ENCODE measurements at places on chromosomes 5 and 9. TPM values are rescaled to one million over a fixed set of nuclear protein-coding genes. Genes with fewer than 3 reads are reported as not detected.
A peak's percentile ranks its signal among the peaks of the same experiment; 100 is the strongest.

GRCh38 chr9:127347831-127348776 lies 48.9 kb upstream of the SLC2A8 start:
- no peak for DNase-seq
- H3K27ac ChIP-seq = no peak overlapping the region
- H3K4me3 ChIP-seq = no peak overlapping the region
- no peaks in the 10 kb centered on the region for H3K27me3 ChIP-seq
- H3K4me1 ChIP-seq = no peaks in the 10 kb centered on the region

DNA sequence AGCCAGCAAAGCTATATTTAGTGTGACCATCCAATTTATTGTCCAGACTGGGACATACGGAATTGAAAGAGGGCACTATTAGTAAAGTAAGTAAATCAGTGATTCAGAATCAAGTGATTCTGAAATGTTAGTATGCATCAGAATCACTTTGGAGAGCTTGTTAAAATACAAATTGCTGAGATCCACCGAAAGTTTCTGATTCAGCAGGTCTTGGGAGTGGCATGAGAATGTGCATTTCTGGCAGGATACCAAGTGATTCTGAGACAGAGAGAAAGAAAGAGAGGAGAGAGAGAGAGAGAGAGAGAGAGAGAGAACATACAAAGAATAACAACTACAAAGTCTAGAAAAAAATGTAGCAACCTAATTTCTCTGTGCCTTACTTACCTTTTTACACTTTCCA lies 65.4 kb upstream of the ASTN2 start:
- H3K27me3 ChIP-seq = no peaks in the 10 kb centered on the region
- H3K4me1 ChIP-seq = no peaks in the 10 kb centered on the region
- DNase-seq = no peak
- no peak overlapping the region for H3K27ac ChIP-seq

DNA sequence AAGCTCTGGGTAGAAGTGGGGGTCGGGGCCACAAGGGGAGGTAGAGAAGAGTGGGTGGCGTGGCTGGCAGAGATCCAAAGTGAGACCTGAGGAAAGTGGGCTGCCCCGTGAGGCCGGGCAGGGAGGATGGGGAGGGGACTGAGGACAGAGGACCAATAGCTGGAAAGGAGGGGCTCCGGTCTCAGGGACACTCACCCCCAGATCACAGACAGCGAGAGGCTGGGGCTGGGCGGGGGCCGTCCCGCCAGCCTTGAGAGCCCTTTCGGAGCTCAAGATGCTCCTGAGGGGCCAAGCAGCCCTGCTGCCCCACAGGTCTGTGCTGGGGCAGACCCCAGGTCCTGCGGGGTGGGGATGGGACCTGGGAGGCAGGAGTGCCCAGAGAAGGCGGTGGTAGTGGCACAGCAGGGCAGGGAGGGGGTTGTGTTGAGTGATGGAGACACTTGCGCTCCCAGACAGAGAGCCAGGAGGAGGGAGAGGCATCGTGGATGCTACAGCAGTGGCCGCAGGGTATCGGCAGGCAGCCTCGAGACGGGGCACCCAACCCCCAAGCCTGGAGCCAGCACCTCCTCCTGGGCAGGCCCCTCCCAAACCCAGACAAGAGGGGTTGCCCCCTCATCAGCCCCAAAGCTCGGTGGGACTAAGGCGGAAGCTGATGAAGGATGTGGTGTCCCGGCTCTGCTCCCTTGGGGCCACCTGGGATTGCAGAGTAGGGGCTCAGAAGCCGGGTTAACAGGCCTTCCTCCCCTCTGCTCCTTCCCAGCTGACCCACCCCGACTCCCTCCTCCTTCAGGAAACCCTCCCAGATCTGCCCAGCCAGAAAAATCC lies 3.4 kb downstream of the SARDH start:
- H3K36me3 ChIP-seq = no peaks in the 10 kb centered on the region
- no peaks in the 10 kb centered on the region for H3K27me3 ChIP-seq
- DNase-seq = no peak
- no peak overlapping the region for H3K27ac ChIP-seq
- no peak overlapping the region for H3K4me3 ChIP-seq
- H3K4me1 ChIP-seq = peaks cover 14% of the 10 kb centered on the region

- H3K4me1 ChIP-seq = no peaks in the 10 kb centered on the region
- no peak for DNase-seq
- no peak overlapping the region for H3K27ac ChIP-seq
- H3K4me3 ChIP-seq = no peak overlapping the region
- H3K27me3 ChIP-seq = no peaks in the 10 kb centered on the region
Measured at GRCh38 chr9:82716821-82717220, 346.1 kb downstream of the RASEF start.

GRCh38 chr5:73908846-73909245 lies 282.9 kb downstream of the ARHGEF28 start:
- no peak overlapping the region for H3K4me3 ChIP-seq
- no peaks in the 10 kb centered on the region for H3K36me3 ChIP-seq
- H3K27me3 ChIP-seq = no peaks in the 10 kb centered on the region
- no peak overlapping the region for H3K27ac ChIP-seq
- DNase-seq = no peak
- peaks cover 3% of the 10 kb centered on the region for H3K4me1 ChIP-seq

GRCh38 chr5:72503888-72504491 lies 3.2 kb downstream of the ZNF366 start:
- no peak overlapping the region for H3K27ac ChIP-seq
- H3K36me3 ChIP-seq = no peaks in the 10 kb centered on the region
- no peak for DNase-seq
- no peak overlapping the region for H3K4me3 ChIP-seq
- H3K4me1 ChIP-seq = no peaks in the 10 kb centered on the region
- peaks cover 5% of the 10 kb centered on the region for H3K27me3 ChIP-seq

- H3K4me3 ChIP-seq = no peak overlapping the region
Measured at GRCh38 chr9:104412238-104412637, 91.8 kb upstream of the OR13F1 start.

DNA sequence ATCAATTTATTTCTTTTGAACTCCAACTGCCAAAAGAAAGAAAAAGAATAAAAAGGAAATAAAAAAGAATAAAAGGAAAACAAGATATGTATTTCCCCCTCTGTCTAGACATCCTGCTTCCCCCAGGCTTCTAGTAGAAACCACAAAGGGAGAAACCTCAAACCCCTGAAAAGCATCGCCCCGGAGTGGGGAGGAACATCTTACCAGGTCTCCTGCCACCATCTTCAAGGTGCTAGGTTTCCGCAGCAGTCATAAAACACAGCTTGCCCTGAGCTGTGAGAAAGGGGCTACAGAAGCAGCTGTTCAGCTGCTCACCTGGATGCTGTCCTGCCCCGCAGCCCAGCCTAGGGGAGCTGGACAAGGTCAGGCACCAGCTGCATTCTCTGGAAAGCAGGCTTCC lies 487.7 kb downstream of the GADD45G start:
- no peaks in the 10 kb centered on the region for H3K27me3 ChIP-seq
- DNase-seq = no peak
- H3K4me3 ChIP-seq = no peak overlapping the region
- no peak overlapping the region for H3K27ac ChIP-seq
- no peaks in the 10 kb centered on the region for H3K36me3 ChIP-seq

GRCh38 chr9:82930116-82930515 lies 132.8 kb downstream of the RASEF start:
- H3K27ac ChIP-seq = no peak overlapping the region
- no peak for DNase-seq
- no peaks in the 10 kb centered on the region for H3K36me3 ChIP-seq
- H3K4me3 ChIP-seq = no peak overlapping the region
- no peaks in the 10 kb centered on the region for H3K27me3 ChIP-seq
- no peaks in the 10 kb centered on the region for H3K4me1 ChIP-seq

DNA sequence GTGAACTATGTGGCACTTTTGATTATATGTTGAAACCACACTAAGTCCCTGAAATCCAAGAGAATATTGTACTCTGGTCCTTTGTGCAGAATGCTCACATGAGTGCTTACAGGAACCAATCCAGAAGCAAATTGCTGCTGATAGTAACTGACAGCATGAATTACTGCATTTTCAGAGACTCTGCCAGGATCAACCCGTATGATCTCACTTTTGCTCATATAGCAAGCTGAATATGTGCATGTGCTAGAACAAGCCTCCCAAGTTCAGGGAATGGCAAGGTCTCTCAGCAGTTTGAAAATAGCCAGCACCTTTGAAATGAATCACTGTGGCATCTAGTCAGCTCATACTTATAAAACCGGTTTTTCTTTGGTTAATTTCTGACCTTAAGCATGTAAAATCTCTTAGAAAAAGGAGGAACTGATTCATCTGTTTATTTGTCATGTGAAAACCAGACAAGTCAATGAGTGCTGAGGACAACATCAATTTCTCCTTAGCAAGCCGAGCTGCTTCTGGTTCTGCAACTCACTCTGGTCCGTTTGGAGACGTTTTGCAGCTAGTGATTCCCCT lies 215.7 kb upstream of the ELL2 start:
- no peaks in the 10 kb centered on the region for H3K36me3 ChIP-seq
- H3K4me3 ChIP-seq = no peak overlapping the region
- DNase-seq = no peak
- H3K4me1 ChIP-seq = no peaks in the 10 kb centered on the region
- peaks cover 4% of the 10 kb centered on the region for H3K27me3 ChIP-seq
- H3K27ac ChIP-seq = no peak overlapping the region

DNA sequence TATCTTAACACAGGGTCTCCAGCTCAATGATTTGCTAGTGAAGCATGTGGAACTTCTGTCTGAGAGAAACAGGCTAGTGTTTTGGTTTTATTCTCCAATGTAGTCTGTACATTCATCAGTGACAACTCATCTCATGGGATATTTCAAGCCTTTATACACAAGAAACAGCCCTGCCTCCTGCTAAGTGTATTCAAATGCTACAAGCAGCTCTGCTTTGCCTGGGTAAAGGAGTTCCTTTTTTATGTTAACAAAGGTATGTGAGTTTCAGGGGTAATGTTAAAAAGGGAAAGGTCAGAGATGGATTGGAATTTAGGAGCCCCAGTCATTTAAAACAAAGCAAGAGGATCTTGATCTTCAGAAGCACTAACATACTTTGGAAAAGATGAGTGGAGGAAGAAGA lies 498.7 kb downstream of the ISL1 start:
- H3K4me1 ChIP-seq = no peaks in the 10 kb centered on the region
- H3K27me3 ChIP-seq = no peaks in the 10 kb centered on the region
- no peak overlapping the region for H3K4me3 ChIP-seq
- no peaks in the 10 kb centered on the region for H3K36me3 ChIP-seq
- no peak for DNase-seq

DNA sequence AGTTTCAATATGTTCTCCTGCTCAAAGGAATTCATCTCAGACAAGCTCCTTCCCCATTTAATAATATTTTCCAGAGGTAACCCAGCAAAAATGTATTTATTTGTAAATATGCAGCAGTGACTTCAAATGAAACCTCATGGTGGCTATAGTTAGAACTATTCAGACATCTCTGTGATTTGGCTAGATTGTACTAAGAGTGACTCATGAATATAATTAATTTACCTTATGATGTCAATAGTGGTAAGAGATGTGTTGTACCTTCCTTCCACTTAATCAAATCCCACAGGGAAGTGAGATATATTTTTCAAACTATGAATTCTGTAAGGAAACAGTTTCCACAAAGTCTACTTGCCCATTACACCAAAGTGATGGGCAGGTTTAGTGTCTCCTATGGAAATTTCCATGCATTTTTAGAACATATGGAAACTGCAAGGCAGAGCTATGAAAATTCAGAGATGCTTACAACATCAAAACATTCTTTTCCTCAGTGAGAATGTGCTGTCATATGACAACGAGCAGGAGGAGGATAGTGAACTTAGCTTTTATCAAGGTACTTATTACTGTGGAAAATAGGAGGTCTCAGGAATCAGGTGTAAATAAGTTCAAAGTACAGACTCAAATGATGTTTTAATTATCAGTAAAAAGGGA lies 34.0 kb upstream of the SPDL1 start:
- H3K4me1 ChIP-seq = no peaks in the 10 kb centered on the region
- DNase-seq = no peak
- peaks cover 22% of the 10 kb centered on the region for H3K27me3 ChIP-seq

DNA sequence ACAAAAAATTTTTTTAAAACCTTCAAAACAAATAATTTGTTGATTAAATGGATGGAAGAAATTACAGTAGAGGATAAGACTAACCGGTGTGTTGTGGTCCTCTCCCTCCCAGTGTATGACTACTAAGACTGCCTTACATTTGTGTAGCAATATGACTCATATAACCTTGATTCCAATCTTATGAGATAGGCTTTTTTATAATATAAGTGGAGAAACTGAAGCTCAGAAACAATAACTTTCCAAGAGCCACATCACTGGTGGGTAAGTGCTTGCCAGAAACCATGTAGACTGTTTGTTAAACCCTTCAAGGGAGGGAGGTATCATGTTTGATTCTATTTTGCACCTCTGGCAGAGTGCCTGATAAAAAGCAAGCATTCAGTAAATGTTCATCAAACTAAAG lies 47.5 kb downstream of the NLN start:
- no peaks in the 10 kb centered on the region for H3K36me3 ChIP-seq
- no peak for DNase-seq
- H3K27ac ChIP-seq = no peak overlapping the region
- H3K4me3 ChIP-seq = no peak overlapping the region
- H3K27me3 ChIP-seq = no peaks in the 10 kb centered on the region

DNA sequence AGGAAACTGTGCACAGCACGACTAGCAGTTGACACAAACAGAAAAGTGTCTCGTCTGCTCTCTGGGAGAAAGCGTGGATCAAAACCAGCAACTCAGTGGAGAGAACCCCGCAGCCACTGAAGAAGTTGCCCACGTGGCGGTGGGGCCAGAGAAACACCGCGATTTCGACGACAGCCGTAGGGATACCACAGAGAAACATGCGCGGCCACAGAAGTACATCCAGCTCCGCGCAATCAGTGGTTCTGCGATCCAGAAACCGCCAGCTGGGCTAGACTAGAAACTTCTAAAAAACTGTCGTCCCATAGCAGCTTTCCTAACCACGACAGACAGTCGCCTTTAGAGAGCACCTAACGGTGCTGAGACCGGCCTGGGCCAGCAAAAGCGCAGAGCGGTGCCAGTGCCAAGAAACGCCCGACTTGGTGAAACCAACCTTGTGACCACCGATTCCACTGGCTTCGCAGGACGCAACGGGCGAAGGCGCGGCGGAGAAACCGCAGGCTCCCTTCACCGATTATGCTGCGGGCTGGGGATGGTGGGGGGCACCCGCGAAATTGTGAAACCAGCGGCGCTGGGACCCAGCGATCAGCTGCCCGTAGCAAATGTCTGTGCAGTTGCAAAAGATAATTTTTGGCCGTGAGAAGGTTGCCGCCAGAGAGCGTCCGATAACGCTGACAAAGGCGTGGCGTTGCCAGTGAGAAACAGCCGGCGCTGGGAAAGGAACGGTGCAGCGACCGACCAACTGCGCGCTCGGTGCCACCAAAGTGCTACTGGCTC lies 2.7 kb upstream of the ANXA2R start:
- no peaks in the 10 kb centered on the region for H3K27me3 ChIP-seq
- H3K27ac ChIP-seq = peak overlapping the region; percentile 95
- H3K36me3 ChIP-seq = peaks cover 7% of the 10 kb centered on the region

Gene CEL
- total RNA-seq = 0.37 TPM

Gene SLC6A19
- not detected for total RNA-seq

Gene ABCA1
- 4.3 TPM for total RNA-seq

Gene PLPPR1
- total RNA-seq = not detected

Gene NXNL2
- total RNA-seq = not detected

Gene ZBED3
- total RNA-seq = 0.59 TPM

All from CD4-positive, CD25-positive, alpha-beta regulatory T cell (primary cell).